AG04450 (cell line): ENCODE measurements at places on chromosomes 4 and X.

GRCh38 chr4:26238778-26239679 is 81.8 kb upstream of the RBPJ start:
- no peak for DNase-seq

- no peak for DNase-seq
These were observed 88.2 kb downstream of the TASL start for GRCh38 chrX:30489323-30489722.

DNA sequence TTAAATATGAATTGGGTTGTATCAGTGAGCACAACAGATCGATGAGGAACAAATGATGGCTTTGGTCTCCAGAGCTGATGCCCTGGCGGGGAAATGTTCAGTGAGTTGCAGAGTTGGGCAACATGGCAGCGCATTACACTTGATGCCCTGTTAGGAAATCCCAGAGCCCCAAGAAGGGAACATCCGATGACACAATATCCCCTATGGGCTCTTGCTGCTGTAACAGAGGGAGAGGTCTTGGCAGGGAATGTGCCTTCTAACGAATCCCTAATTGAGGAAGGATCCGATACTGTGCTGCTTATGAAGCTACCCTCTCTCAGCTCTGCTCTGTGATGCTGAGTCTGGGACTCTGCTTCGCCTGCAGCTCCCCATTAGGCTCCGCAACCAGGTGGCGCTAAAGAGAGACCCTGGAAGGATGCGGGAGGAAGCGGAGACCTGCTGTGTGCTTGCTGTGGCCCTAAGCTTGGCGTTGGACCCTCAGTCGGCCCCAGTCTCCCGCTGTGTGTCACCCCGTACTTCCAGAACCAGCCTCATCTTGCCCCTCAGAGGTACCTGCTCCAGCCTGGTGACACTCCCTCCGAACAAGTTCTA is 38.9 kb downstream of the PDHA1 start:
- DNase-seq, result no peak

GRCh38 chr4:90486346-90486745 is 359.2 kb downstream of the CCSER1 start:
- DNase-seq, result no peak

DNA sequence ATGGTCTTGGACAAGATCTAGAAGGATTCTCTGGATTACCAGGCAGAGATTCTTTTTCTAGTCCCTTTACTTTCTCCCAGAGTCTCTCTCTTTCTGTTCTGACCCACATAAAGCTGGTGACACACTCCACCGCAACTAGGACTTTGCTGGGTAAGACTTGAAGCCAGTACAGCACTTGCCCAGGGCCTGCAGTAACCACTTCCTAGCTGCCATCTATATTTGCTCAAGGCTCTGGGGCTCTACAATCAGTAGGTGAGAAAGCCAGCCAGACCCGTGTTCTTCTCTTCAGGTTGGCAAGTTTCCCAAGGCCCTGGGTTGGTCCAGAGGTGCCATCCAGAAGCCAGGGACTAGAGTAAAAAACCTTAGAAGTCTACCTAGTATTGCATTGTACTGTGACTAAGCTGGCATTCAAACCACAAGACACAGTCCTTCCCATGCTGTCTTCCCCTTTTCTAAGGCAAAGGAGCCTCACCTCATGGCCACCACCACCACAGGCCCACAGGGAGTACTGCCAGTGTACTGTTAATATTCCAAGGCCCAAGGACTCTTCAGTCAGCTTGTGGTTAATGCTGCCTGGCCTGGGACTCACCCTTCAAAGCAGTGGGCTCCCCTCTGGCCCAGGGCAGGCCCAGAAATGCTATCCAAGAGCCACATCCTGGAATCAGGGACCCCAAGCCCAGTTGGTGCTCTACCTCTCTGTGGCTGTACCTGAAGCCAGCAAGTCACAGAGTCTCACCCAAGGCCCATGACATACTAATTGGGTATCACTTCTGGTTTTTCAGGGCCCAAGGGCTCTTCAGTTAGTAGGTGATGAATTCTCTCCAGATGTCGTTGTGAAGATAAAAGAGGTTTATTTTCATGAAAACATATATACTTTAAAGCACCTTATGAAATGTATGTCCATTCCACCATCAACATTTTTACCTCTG is 54.7 kb downstream of the CD38 start:
- DNase-seq, result no peak

DNA sequence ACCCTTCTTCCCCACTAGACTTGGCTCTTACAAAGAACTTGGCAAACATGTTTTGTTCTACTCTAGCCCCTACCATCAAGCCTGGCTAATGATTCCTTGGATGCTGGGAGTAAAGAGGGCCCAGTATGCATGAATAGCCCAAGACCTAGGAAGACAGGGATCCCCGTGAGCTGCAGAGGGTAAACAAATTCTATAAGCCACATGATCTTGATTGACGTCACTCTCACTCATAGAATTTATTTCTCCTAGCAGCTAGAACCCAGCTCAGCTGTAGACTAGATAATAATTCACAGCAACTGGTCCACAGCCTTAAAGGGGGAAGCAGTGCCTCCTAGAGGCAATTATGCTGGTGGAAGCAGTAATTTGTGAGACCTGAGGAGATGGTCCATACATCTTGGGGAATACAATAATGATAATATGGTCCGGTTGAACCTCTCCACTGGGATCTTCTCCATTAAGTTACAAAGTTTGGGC is 16.1 kb upstream of the USO1 start:
- DNase-seq, result no peak

- DNase-seq, result no peak
These were observed 287.2 kb downstream of the DTHD1 start for GRCh38 chr4:36568575-36568974.

DNA sequence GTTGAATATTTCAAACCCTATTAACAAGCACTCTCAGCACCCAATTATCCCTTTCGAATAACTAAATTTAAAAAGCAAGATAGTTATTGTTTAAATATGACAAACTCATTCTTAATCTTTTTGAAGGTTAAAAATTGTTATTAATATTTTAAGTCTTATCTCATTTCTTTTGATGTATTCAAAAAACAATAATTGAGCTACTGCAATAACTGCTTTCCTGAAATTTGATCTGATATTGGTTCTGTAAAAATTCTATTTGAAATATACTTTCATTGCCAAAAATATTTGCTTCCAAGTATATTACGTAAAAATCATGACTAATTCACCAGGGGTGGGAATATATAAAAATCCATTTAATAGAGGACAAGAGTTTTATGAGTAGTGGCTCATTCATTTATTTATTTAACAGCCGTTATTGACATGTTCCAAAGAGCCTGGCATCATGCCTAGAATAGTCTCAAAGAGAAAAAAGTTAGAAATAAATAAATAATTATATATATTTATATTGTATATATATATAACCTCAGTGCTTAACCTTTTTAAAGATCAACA is 34.4 kb downstream of the GLRA3 start:
- no peak for DNase-seq
